DMS153 (cell line): ENCODE measurements at places on chromosomes 3 and 15.
A peak's percentile ranks its signal among the peaks of the same experiment; 100 is the strongest.

GRCh38 chr15:57228395-57228794 is 147.9 kb upstream of the CGNL1 start:
- DNase-seq = no peak

DNA sequence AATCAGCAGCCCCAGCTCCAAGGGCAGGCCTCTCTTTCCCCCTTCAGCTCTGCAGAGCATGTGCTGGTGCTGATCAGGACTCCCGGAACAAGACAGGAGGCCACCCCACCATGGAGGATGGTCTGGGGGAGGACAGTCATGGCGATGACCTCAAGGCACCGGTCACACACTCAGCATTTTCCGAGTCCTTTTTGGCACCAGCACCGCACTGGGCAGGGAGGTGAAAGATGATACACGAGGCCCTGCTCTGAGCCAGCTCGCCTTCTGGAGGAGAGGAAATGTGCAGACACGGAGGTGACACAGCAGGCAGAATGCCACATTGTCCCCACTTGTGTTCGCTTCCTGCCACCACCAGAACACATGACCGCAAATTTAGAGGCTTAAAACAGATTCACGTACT is 61.8 kb upstream of the SEC61A1 start:
- no peak for DNase-seq

- no peak for DNase-seq
Measured at GRCh38 chr3:123353850-123354233, 95.0 kb downstream of the ADCY5 start.

DNA sequence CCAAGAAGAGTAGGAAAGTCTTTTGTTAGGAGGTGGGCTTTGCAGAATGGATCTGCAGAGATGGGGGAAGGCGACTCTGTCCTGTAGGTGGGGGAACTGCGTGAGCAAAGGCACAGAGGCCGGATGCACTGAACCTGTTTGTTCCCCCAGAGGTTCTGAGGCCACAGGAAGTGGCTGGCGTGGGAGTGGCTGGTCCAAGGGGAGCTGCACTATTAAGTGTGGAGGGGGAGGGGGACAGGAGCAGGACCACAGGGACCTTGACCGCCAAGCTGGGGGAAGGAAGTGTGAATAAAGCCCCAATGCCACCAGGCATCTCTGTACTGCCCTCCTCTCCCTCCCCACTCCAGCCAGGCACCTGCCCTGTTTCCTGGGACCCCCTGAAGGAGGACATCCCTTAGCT is 51.8 kb downstream of the CYP11A1 start:
- no peak for DNase-seq

DNA sequence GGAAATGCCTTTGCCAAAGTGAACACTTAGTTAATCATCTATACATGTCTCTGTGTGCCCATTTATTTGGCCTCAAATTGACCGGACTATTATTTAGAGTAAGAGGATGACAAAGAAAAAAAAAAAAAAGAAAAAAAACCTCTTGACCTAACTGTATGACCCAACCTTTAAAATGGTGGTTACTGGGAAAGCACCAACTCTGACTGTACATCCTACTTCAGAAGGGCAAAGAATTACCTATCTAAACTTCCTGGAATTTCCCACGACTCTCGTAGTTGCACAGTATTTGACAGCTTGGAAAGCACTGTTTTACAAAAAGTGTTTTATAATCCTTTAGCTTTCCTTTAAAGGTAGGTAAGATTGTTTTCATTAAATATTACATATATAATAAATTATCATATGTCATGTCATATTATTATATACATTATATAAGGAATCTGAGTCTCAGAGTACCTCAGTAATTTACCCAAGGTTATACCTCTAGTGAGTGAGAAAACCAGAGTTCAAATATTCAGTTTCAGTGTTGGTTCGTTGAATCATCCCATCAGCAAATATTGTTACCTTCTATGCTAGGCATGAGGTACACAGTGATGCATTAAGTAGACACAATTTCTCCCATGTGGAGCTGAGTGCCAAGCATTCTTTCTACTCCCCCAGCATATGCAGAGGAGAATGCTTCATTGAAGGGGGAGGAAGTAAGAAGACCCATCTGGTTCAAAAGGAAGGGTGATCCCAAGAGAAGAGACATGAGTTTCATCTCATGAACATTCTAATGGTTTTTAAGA is 5.0 kb downstream of the BCL2A1 start:
- DNase-seq = no peak

- peak; percentile 26 for DNase-seq
Measured at GRCh38 chr3:121431726-121432517, 113.9 kb downstream of the POLQ start.

DNA sequence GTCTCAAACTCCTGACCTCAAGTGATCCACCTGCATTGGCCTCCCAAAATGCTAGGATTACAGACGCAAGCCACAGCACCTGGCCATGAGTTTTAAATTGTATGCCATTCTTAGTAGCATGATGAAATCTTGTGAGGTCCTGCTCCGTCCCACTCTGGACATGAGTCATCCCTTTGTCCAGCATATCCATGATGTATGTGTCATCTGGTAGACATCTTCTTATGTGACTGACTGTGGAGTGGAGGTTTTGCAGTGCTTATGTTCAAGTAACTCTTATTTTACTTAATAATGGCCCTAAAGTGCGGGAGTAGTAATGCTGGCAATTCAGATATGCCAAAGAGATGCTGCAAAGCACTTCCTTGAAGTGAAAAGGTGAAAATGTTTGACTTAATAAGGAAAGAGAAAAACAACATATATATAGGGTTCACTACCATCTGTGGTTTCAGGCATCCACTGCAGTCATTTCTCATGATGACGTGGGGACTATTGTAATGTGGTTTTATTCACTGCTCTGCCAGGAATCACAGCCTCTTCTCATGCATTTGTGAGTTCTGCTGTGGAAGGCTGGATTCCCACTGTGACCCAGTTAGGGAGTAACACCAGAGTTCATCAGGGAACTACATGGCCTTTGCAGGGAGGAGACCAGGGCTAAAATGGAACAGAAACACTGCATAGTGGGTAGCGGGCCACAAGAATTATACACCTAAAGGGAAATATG is 204.6 kb upstream of the STRIT1 start:
- DNase-seq = no peak

GRCh38 chr3:111761309-111761795 is 97.7 kb upstream of the PHLDB2 start:
- DNase-seq = no peak

- DNase-seq = no peak
Measured at GRCh38 chr3:120821426-120821825, 78.9 kb downstream of the GTF2E1 start.

- no peak for DNase-seq
Measured at GRCh38 chr3:12793701-12794100, 2.8 kb upstream of the CAND2 start.

DNA sequence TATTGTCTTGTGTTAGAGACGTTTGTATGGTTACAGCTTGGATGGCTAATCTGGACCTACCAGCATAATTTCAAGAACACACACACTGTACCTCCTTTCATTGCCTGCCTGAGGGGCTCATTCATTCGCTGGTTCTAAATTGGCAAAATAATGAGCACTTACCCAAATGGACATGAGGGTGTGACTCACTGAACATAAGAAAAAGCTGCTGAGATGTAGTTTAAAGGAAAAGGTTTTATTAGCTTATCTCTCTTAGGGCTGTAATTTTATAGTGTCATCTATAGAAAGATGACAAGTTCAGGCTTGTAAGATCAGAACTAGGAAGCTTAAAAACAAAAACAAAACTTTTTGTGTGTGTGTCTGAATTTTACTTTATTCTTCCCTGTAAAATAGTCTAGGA is 120.7 kb upstream of the WNT7A start:
- peak; percentile 8 for DNase-seq

- DNase-seq = no peak
Measured at GRCh38 chr3:50264383-50264963, 4.5 kb upstream of the SEMA3B start.

DNA sequence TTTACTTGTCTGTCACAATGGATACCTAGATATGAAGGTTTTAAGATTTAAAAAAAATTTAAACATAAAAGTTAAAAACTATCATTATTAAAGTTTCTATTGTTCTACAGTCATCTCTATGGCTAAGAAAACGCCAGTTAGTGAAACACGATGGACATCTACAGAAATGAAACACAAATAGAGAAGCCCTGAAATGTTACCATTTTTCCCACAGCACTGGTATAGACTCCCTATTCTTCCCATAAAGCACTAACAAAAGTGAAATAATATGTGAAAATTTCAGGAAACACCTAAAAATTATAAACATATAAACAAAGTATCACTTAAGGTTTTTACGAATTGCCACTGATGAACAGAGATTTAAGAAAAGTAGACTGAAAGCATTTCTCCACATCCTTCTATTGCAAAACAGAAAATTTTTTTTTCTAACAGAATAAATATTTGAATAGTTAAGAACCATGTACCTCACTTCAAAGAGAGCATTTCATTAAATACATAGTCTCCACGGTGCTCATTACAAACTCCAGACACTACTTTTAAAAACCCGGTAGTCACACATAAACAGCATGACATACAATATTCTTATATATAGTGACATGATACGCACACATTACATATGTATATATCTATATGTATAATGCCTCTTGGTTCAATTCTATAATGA is 7.1 kb upstream of the NEK10 start:
- DNase-seq = no peak

GRCh38 chr3:62718515-62719320 is 156.5 kb downstream of the CADPS start:
- no peak for DNase-seq

GRCh38 chr3:63494646-63495045 is 157.8 kb upstream of the SNTN start:
- no peak for DNase-seq
